ENCODE measurements at places on chromosomes 7 and 10.

DNA sequence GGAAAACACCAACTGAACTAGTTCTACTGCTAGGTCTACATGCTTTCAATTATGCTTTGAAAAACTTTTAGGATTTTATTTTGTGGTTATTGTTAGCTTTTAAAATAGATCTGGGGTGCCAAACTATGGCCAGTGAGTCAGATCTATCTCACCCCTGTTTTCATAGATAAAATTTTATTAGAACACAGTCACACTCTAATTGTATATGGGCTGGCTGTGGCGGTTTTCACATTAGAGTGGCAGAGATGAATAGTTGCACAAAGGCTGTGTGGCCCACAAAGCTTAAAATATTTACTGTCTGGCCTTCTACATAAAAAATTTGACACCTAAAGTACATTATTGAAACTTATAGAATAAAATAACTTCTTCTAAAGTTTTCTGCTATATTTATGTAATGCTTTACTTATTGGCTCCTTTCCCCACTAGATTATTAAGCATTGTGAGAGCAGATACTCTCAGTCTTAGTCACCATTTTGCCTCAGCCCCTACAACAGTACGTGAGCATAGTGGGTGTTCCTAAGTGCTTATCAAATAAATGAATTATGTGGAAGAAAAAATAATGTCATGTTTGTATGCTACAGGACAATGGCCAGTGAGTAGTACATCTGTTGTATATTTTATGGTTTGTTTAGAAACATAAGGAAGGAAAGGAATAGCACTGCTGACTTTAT lies 5.4 kb upstream of the SUV39H2 start:
- DNase-seq: no peak

- no peak for DNase-seq
Observed at GRCh38 chr7:20403331-20403730, 72.6 kb downstream of the ITGB8 start.

- no peak for DNase-seq
Observed at GRCh38 chr7:19674266-19674960, 34.4 kb downstream of the POLR1F start.

GRCh38 chr10:28754930-28755718 lies 77.8 kb downstream of the BAMBI start:
- no peak for DNase-seq

DNA sequence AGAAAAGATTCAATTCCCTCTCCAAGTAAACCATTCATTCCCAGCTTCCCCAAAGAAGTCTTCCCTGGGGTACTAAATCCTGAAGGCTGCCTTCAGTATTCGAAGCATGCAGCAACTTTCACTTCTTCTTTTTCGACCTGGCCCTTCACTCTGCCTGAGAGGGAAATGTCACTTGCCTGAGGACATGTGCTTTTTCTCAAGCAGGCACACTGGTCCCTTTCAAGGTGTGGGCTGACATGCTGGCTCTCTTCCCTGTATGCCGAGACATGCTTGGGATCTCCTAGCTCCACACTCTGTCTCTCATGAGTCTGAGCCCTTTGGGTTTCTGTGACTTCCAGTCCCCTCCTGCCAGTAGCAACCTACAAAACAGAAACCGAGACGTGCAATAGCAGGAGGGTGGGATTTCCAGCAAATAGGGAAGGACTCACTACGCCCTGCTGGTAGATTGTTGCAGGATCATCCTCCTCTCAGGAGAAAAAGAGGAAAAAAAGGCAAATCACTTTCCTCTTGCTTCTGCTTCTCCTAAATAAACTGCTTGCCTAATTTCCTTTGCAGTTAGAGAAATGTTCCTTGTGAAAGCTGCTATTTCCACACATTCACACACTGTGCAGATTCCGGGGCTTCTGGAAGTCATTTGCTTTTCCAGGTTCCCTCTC lies 33.5 kb downstream of the FIGNL1 start:
- DNase-seq: no peak

- DNase-seq: no peak
Observed at GRCh38 chr10:133224756-133225372, 5.2 kb upstream of the UTF1 start.

DNA sequence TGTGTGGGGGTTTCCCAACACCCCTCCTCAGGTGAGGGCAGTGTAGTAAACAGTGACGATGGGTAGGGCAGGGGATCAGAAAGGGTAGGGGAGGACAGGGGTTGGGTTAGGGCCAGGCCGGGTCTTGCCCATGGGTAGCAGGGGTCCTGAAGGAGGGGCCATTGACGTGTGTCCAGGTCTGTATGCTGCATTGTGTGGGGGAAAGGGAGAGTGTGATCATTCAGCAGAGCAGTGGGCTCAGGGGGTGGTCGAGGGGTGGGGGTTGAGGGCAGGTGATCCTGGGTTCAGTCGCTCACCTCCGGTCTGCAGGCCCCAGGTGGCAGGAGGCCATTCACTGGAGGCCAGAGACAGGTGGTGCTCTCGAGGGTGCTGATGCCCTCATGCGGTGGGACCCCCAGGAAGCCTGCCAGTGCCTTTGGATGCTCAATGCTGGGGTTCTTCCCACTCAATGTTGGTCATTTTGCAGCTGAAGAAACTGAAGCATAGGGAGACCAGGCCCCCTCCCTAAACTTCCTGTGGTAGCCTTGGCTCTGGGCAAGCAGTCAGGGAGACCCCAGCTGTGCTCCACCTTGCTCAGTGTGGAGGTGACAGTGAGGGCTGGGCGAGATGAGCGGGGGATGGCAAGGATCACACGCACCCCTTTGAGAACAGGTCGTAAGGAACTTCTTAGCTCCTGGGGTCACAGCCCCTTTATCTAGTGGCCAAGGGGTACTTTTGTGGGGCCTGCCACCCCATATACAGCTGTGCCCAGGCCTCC lies 48.8 kb upstream of the CAMK2B start:
- no peak for DNase-seq

DNA sequence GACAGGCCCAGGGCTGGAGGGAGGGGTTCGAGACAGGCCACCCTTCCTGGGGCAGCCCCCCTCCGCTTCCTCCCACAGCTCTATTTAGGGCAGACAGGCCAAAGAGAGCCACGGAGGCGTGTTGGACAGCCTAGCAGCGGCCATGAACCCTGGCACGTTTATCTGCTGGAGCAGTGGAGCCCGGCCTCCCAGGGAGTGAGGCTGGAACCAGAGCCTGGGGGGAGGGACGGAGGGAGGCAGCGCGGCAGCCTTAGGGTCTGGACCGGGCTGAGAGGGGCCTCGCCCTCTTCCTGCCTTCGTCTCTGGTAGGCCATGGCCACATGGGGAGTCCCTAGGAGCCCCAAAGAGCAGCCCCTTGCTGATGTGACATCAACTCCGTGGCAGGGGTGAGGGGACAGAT lies 17.1 kb downstream of the UNCX start:
- no peak for DNase-seq

GRCh38 chr7:108124820-108125219 lies 5.3 kb downstream of the LAMB4 start:
- DNase-seq: no peak

GRCh38 chr7:94971051-94971867 lies 63.9 kb downstream of the PPP1R9A start:
- no peak for DNase-seq

DNA sequence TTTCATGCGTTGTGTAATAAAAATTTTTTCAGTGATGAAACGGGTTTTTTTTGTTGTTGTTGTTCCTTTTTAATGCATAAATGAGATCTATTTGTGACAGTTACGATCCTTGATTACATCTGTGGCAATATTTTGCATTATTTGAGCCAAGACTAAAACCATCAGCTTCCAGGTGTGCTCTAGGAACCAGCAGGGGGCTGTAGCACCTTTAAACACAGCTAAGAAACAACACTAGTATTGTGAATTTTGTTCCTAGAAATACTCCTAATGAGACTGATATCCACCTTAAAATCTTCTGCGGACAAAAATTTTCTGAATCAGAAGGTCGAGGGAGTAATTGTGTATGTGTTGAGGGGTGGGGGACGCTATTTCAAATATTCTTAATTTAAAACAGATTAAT lies 52.6 kb downstream of the FGFBP3 start:
- no peak for DNase-seq
